ENCODE measurements at places on chromosomes 2 and 18.

DNA sequence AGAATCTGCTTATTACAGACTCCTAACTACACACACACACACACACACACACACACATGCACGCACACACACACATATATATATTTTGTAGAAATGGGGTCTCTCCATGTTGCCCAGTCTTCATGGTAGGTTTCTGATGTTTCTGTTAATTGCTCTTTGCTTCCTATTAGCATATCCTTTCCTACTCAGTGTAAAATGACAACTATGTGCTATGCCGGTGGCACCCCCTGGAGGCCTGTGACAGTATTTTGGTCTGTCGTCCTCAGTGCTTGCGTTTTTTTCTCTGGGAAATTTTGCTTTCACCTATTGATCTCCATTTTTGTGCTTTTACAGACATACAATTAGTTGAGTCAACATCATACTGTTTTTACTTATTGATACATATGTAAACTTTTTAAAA lies 322.1 kb downstream of the LRRTM1 start:
- DNase-seq: no peak

DNA sequence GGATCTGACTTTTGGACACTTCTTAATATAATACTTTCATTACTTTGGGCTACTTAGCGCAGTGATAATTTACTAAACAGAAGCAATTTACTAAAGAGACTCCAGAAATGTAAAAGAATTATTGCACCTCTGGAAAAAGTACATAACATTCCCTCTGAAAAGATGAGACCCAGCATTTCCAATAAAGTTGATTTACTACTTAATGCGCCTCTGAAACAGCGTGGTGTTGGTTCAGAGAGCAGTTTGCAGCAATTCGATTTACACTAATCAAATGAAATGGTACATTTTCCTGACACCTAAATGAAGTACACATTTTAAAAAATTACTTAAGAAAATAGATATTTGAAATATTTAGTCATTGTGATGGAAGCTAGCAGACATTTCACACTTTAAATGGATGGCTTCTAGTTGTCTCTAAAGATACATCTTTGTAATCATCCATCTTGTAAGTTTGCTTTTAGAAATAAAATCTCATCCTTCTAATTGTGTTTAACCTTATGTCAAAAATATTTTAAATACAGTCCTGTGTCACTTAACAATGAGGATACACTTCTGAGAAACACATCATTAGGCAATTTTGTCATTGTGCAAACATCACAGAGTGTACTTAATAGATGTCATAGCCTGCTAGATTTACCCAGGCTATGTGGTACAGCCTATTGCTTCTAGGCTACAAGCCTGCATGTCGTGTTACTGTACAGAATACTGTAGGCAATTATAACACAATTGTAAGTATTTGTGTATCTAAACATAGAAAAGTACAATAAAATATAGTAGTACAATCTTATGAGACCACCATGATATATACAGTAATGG lies 284.6 kb upstream of the UBE2E3 start:
- no peak for DNase-seq

- no peak for DNase-seq
These were observed 81.0 kb upstream of the ZNF236 start for GRCh38 chr18:76741346-76741745.

GRCh38 chr18:2891526-2892431 lies 45.0 kb downstream of the EMILIN2 start:
- no peak for DNase-seq

- no peak for DNase-seq
These were observed 58.8 kb upstream of the CDC42EP3 start for GRCh38 chr2:37730037-37730818.

DNA sequence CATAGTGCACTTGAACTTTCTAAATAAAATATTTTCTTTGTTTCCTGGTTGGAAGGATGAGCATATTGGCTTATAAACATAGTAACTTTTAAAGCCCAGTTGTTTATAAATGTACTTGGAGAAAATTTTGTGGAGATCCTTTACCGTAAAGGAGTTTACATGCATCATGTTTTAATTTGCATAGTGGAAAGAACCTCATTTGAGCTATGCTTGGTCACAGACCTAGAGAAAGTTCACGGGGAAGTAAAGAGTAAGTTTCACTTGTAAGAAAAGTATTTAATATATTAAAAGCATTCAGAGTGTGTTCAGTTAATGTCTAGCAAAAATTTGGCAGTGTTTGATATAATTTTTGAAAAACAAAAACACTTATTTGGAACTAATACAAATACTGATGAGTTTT lies 45.3 kb downstream of the PIKFYVE start:
- no peak for DNase-seq

DNA sequence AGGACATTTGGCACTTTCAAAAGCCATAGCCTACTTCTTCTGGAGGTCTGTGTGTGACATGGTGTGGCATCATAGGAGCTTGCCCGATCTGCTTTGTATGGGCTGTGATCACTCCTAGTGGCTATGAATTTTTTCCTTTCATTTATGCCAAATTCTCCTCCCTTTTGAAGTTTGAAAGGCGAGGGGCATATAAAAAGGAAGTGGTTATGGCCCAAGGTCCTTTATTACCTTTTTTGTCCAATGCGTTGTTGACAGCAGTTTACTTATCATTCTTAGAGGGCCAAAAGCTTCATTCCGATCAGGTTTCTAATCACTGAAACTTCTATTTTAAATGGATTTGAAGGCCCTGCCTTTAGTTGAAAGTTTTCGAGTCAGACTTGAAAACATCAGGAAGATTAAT lies 224.3 kb upstream of the FOSL2 start:
- DNase-seq: no peak

GRCh38 chr2:235558572-235558971 lies 64.7 kb downstream of the AGAP1 start:
- DNase-seq: no peak

DNA sequence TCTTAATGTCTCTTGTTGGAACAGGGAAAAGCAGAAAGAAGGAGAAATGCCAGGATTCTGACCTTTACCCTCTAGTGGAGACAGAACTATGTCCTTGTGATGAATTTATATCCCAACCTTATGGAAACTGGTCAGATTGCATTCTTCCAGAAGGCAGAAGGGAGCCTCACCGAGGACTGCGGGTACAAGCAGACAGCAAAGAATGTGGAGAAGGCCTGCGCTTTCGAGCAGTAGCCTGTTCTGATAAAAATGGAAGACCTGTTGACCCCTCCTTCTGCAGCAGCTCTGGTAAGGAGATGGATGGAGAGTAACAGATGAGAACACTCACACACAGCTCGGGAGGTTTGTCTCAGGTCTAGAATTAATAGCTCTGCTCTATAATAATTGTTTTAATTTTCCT lies 552.7 kb upstream of the HNMT start:
- no peak for DNase-seq

DNA sequence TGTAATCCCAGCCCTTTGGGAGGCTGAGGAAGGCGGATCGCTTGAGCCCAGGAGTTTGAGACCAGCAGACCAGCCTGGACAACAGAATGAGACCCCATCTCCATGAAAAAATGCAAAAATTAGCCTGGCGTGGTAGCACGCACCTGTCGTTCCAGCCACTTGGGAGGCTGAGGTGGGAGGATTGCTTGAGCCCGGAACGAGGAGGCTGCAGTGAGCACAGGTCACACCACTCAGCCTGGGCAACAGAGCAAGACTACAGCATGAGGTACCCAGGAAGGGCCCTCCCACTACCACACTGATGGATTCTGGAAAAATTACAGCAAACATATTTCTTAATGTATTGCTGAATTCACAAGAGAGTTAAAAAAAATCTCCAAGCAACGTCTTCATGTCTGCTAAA lies 56.3 kb upstream of the HPCAL1 start:
- no peak for DNase-seq

DNA sequence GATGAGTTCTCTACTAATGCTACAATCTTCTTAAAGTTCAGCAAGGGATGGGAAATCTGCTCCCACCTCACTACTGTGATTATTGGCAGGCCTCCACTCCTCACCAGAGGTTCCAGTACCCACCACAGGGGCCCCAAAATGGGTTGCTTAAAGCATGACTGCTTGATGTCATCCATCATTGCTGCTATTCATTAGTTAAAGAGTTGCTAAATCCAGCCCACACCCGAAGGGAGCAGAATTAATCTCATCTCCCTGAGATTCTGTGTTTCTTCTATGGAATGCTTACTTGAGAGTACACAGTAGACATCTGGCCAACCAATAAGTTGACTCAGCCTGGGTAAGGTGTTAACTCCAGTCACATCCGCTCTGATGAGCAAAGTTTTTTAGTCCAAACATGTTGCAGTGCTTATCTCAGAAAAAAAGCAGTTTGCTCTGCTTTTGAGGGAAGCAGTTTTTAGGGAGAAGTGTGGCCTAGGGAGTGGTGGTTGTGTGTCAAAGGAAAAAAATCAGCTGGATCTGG lies 690.2 kb upstream of the POU3F3 start:
- no peak for DNase-seq

DNA sequence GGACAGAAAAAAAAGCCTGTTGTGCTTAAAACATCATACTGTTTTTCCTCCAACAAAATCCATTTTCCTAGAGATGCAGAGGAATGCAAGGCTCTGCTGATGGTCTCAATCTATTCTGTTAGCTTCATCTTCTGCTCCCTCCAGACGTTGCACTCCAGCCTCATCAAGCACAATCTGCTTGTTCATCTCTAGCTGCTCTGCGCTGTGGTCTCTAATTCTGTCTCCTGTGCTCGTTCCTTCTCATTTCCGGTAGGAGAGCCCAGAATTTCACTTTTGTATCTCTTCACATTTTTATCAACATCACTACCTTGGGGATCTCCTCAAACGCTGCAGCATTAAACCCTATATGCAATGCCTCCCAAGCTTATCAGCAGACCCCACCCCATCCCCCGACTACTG lies 708.9 kb downstream of the RNF144A start:
- DNase-seq: no peak

DNA sequence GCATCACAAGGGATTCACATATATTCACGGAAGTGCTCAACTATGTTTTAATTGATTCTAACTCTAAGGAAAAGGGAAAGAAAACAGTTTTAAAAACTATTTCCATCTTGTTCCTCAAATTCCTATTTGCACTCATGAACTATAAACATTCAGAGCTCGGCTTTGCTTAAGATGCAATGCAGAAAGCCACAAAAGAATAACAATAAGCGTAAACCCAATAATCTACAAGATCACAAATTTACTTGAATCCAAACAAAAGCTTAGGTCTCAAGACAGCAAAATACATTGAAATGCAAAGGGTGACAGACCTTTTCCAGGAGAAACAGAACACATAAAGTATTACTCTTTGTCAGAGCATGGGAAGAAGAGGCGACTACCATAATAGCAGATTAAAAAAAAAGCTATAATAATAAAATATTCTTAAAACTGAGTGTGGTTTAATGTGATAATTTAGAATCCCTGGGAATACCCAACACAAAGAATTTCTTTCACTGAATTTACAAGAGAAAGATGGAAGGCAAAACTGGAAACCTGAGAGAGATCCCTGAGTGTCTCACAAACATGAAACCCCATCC lies 1094.9 kb downstream of the LRP1B start:
- no peak for DNase-seq

DNA sequence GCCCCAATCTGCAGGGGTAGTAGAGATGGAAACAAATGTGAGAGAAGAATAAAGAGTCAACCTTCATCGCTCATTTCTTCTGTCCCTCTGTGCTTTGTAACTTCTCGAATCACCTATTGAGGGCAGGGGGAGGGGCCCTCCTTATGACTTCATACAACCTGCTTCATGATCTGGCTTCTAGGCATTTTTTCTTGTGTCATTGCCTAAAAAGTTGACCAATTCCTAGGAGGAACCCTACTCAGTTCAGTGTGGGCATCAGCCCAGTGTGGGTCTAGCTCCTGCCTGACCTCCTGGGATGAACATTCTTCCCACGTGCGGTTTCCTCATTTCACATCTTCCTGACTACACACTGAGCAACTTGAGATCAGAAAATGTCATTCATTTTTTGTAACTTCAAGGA lies 46.3 kb upstream of the CREB1 start:
- peak; percentile 44 for DNase-seq

DNA sequence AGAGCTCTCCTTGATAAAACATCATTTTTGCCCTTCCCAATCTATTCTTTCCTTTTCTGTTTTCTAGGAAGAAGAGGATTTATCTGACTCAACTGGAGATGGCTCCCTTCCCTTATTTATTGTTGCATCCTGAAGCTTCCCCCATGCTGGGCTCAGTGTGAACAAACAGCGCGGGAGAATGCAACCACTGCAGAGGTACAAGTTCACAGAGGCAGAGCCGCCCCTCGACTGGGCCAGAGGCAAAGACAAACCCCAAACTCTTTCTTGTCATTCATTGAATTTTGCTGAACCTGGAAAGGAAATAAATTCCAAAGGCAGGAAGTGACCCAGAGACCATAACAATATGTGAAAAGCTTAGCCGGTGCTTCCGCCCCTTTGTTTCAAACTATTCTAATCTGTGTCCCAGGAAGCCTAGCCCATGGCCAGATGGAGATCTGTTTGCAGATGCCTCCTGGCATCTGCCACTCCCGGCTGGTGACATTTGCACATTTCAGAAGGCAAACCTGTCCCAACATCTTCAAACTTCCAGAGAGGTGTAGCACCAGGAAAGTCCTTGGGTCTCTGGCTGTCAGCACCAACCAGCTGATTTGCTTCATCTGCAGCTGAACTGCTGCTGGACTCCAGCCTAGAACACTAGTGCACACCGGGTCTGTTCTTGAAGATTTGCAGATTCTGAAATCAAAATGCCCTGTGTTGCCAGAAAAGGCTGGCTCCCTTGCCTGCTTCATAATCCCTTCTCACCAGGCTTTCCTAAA lies 79.4 kb upstream of the MAP4K3 start:
- DNase-seq: peak; percentile 34

DNA sequence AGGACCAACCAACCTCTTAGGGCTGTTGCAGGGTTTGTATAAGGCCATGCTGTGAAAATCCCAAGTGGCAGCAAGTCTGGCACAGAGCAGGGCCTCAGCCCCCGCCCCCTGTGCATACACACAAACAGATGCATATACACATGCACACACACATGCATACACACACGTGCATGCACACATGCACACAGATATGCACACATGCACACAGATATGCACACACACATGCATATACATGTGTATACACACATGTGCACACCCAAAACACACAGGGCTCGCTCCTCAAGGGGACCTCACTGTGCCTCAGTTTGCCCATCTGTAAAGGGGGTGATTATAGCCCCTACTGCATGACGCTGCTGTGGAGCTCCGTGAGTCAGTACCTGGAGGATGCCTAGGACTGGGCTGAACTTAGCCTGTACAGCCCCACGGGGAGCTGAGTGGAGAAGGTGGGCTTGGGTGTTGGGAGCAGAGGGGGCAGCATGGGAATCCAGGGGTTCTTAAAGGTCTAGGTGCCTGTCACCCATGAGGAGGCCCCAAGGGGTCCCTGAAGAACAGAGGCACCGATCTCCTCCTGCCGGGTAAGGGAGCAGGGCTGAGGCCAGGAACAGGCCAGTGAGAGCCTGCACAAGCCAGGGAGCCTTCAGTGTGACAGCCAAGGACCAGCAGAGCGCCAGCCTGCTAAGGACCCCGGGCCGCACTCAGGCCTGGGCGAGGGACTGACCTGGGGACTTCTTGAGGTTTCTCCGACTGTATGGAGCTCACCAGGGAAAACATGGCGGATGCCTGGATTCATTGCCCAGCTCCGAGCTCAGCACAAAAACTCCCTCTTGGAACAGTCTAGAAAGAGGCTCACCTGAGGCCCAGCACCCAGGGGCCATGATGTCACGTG lies 24.0 kb upstream of the ALPI start:
- no peak for DNase-seq

GRCh38 chr2:107635883-107636282 lies 190.8 kb upstream of the RGPD4 start:
- peak; percentile 63 for DNase-seq

GRCh38 chr2:60880643-60881046 lies 729 bp upstream of the REL start:
- peak; percentile 33 for DNase-seq
